ENCODE measurements at places on chromosomes 2 and 18.

GRCh38 chr2:236847538-236848263, 238.0 kb upstream of the COPS8 start:
- H3K36me3 ChIP-seq = peaks cover 17% of the 10 kb centered on the region
- H3K4me3 ChIP-seq = no peak overlapping the region
- DNase-seq = no peak
- H3K27me3 ChIP-seq = peaks cover 7% of the 10 kb centered on the region

- DNase-seq = no peak
- no peaks in the 10 kb centered on the region for H3K36me3 ChIP-seq
- H3K4me3 ChIP-seq = no peak overlapping the region
- H3K4me1 ChIP-seq = no peaks in the 10 kb centered on the region
- H3K27ac ChIP-seq = no peak overlapping the region
These were observed 144.7 kb downstream of the BABAM2 start for GRCh38 chr2:28035163-28035690.

- no peak overlapping the region for H3K27ac ChIP-seq
- no peak for DNase-seq
These were observed 264.3 kb upstream of the SLC39A10 start for GRCh38 chr2:195392446-195393336.

GRCh38 chr2:232129483-232129882, 168.0 kb downstream of the DIS3L2 start:
- peaks cover 2% of the 10 kb centered on the region for H3K4me1 ChIP-seq
- no peak overlapping the region for H3K27ac ChIP-seq
- peaks cover 6% of the 10 kb centered on the region for H3K36me3 ChIP-seq
- H3K27me3 ChIP-seq = peaks cover under 1% of the 10 kb centered on the region

DNA sequence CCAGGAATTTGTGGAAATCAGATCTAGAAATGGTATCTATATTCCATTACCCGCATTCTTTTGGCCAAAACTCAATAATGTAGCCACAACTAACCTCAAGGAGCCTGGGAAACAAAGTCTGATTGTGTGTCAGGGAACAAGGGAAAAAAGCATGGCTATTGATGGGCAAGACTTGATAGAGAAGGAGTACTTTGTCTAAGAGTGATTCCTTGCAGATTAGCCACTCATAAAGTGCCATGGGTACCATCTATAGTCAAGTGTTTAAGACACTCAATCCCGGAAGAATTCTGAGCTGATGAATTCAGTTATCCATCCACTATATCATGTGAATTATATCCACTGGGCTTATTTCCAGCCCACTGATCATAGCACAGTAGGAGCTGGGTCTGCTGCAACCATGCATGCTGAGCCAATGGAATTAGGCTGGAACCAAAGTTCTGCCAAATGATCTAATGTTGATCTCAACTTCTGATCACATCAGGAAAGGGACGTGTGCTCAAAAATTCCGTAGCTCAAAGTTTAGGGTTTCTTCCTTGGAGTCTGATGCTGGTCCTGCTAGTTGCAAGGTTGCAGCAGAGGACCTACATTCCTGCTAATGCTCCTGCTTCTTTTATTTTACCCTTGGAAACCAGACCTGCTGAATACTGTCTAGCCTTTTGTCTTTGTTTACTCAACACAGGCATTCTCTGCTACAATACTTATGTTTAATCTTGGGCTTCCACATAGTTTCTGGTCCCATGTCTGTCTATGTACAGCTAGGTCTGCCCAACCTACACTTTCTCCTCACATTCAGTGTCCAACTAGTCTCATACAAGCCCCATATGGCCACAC, 629.7 kb downstream of the IRS1 start:
- DNase-seq = no peak
- no peaks in the 10 kb centered on the region for H3K27me3 ChIP-seq
- H3K4me3 ChIP-seq = no peak overlapping the region
- no peak overlapping the region for H3K27ac ChIP-seq
- H3K4me1 ChIP-seq = no peaks in the 10 kb centered on the region
- H3K36me3 ChIP-seq = no peaks in the 10 kb centered on the region

DNA sequence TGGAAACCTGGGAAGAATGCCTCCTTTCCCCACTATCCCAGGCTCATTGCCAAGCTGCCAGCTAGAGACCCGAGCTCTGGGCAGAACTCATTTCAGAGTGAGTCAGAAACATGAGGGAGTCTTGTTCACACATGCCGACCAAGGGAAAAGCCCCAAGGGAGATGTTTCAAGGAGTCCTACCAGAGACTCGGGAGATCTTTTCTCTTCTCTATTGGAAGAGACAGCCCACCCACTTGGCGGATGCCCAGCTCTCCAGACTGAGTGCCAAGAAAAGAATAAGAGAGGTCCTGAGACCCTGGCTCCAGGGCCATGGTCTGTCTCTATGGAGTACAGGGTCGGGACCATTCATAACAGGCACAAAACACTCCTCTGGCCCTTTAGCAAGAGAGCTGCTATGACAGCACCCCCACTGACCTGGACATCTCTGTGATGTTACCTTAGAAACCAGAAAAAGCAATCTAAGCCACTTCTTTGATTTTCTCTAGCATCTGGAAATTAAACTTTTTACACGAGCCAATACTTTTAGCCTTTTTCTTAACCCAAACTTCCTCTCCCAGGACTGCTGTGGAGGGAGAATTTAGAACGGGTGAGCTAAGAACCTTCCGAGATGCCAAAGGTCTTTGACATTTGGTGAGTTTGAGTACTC, 18.5 kb upstream of the IGFBP5 start:
- DNase-seq = no peak
- no peaks in the 10 kb centered on the region for H3K36me3 ChIP-seq
- no peak overlapping the region for H3K4me3 ChIP-seq
- H3K27me3 ChIP-seq = peaks cover under 1% of the 10 kb centered on the region
- no peak overlapping the region for H3K27ac ChIP-seq
- no peaks in the 10 kb centered on the region for H3K4me1 ChIP-seq

DNA sequence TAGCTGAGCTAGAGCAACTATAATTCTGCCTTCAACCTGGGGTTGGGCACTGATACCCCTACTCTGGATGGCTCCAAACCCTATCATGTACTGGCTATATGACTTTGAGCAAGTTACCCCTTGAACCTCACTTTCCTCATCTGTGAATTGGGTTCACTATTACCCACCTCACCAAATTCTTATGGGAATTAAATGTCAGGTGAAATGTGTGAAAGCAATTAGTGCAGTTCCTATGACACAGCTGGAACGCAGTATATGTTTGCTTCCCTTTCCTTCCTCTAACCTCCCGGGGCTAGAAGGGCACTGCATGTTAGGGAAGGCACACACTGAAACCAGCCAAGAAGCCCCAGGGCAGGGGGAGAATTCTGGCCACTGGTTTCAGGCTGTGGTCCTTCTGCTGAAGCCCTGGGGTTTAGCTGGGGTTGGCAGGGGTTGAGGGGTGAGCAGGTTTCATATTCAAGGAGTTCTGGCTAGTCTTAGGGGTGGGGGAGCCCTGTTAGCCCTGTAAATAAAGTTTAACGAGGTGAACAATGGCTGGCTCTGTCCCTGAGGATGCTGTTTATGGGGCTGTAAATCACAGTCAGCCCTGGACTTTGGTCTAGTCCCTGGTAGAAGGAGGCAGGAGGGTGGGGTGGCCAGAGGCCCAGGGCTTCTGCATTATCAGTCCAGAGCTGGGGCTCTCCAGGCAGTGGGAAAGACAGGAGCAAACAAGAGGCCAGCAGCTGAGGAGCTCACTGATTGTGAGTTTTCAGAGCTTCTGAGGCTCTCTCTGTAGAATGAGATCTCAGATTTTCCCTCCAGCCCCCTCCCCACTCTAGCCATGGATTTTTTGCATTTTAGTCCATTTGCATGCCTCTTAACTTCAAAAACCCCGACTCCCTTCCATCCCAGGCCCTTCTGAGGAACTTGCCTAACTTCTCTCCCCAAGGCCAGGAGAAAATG, 8.0 kb downstream of the PKDCC start:
- peaks cover 47% of the 10 kb centered on the region for H3K4me1 ChIP-seq
- DNase-seq = no peak
- peaks cover 4% of the 10 kb centered on the region for H3K36me3 ChIP-seq
- H3K27ac ChIP-seq = peak overlapping the region; percentile 82
- H3K4me3 ChIP-seq = peak overlapping the region; percentile 55
- H3K27me3 ChIP-seq = peaks cover 12% of the 10 kb centered on the region

DNA sequence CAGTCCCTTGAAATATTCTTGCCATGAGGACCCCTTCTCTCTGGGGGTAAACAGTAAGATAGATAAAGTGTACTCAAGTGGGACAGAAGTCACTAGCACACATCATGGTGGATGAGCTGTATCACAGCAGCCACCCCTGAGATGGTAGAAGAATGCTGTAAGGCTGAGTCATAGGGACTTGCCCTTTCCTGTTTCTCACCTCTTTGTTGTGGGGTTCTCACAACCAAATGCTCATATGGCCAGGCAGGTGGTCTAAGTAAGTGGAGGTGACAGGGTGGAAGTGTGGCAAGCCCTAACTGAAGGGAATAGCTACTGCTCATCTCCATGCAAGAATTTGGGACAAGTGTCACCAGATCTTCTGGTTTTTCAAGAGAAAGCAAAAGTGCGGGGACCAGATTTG, 202.7 kb upstream of the SLC14A2 start:
- peaks cover 1% of the 10 kb centered on the region for H3K4me1 ChIP-seq
- H3K4me3 ChIP-seq = no peak overlapping the region
- H3K27me3 ChIP-seq = peaks cover 3% of the 10 kb centered on the region
- H3K36me3 ChIP-seq = no peaks in the 10 kb centered on the region

DNA sequence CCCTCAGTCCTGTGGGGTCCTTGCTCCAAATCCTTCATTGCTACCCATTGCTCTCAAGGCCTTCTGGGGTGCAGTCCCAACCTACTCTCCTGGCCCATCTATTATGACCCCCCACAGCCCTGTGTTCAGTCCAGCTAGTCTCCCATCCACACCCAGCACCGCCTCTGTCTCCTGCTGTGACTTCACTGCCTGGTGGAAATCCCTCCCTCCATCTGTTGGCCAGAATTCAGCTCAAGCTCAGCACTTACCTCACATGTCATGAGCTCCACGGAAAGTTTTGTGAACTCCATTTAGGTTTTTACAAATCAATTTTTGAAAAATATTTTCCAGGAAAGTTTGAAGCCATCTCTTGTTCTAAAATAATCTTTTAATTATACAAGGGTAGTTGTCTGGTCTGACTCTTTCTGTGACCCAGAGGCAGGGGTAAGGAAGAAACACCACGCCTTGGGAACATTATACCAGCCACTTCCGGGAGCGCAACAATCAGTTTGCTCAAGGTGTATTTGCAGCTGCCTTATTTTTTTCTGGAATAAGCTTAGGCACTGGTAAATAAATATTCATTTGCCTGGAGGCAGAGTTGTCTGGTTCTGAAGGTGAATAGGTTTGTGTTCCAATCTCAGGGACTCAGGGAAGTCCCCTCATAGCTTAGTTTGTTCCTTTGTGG, 110.8 kb downstream of the VIT start:
- H3K4me3 ChIP-seq = no peak overlapping the region
- DNase-seq = no peak
- peaks cover 5% of the 10 kb centered on the region for H3K4me1 ChIP-seq

DNA sequence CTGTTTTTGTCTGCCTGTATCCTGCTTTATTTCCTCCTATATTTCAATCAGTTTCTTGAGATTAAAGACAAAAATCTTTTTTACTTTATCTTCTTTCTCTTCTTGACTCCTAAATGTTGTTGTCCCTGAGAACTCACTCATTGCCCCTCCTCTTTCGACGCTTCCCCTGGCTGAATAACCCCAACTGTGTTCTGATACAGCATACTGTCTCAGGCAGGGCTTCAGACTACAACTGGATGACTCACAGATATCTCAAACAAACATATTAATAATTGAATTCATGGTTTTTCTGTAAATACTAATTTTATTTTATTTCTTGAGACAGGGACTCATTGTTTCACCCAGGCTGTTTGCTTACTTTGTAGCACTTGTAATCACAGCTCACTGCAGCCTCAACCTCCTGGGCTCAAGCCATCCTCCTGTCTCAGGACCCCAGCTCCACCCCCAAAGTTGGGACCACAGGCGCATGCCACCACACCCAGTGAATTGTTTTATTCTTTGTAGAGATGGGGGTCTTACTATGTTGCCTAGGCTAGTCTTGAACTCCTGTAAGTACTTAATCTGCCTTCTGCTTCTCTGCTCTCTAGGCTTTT, 9.4 kb downstream of the ITGAV start:
- no peak overlapping the region for H3K27ac ChIP-seq
- H3K27me3 ChIP-seq = no peaks in the 10 kb centered on the region
- H3K4me3 ChIP-seq = no peak overlapping the region
- no peaks in the 10 kb centered on the region for H3K4me1 ChIP-seq
- no peaks in the 10 kb centered on the region for H3K36me3 ChIP-seq
